ENCODE measurements at places on chromosomes 13 and 19.

- DNase-seq, result no peak
Observed at GRCh38 chr13:32936716-32937115, 79.5 kb upstream of the KL start.

- DNase-seq, result no peak
Observed at GRCh38 chr13:75469047-75469446, 12.9 kb downstream of the TBC1D4 start.

- no peak for DNase-seq
Observed at GRCh38 chr19:57947088-57947418, 453 bp downstream of the ZNF256 start.

GRCh38 chr13:106187501-106188095, 347.9 kb downstream of the EFNB2 start:
- DNase-seq, result no peak

- no peak for DNase-seq
Observed at GRCh38 chr19:15187026-15188007, 13.5 kb downstream of the NOTCH3 start.

- no peak for DNase-seq
Observed at GRCh38 chr19:16429759-16430091, 42.0 kb downstream of the EPS15L1 start.

GRCh38 chr13:23674795-23675640, 104.8 kb downstream of the TNFRSF19 start:
- no peak for DNase-seq

GRCh38 chr13:79435561-79435990, 29.5 kb upstream of the RBM26 start:
- no peak for DNase-seq

DNA sequence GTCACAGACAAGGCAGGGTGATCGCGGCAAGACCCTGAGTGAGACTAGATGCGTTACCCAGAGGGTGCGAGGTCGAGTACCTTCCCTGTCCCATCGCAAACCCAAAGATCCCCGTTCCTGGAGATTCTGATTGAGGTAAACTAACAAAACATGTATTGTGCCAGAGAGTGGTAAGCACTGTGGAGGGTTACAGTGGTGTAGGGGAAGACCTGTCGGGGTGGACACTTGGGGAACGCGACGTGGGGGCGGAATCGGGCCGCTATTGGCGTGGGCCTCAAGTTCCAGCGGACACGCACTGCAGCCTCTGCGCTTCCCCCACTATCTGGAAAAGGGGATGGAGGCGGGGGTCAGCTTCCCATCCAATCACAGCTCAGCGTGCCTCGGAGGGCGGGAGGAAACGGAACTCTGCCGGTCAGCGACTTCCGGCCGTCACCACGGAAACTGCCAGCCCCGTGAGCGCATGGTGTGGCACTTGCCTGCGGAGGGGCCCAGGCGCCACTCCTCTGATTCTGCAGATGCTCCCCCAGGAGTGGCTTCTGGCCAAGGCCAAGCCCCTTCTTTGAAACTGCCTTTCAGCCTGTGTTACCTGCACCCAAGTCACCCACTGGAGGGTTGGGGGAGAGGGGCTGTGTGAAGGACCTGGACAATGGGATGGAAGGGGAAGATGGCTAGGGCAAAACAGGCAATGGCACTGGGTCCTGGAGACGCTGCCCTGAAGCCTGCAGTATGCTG, 1.0 kb upstream of the UBE2M start:
- DNase-seq, result no peak

- DNase-seq, result no peak
Observed at GRCh38 chr13:38872693-38873092, 117.9 kb downstream of the STOML3 start.

DNA sequence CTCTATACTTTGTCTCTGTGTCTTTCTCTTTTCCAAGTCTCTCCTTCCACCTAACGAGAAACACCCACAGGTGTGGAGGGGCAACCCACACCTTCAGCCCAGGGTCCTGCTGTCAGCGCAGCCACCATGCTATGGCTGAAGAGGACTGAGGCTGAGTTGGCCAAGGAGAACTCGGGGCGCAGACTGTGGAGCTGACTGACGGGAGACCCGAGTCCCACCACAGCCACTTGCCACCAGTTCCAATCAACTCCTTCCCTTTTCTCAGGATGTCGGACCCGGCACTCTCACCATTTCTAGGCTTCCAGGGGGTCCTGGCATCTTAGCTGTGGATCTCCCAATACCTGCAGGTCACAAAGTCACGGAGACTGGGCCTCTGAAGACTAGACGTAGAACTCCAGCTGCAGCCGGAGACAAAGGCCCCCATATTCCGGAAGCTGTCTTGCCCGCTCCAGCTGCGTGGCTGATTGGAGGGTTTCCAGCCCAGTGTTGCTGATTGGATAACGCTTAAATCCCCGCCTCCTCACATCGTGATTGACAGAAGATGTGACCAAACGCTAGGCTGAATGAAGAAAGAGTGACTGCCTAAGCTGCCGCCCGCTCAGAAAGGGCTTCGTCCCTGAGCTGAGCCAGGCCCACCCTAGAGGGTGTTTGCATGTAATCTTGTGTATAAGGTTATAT, 63.6 kb downstream of the ZNF429 start:
- DNase-seq, result no peak

- DNase-seq, result no peak
Observed at GRCh38 chr13:42525035-42525504, 48.9 kb upstream of the TNFSF11 start.

DNA sequence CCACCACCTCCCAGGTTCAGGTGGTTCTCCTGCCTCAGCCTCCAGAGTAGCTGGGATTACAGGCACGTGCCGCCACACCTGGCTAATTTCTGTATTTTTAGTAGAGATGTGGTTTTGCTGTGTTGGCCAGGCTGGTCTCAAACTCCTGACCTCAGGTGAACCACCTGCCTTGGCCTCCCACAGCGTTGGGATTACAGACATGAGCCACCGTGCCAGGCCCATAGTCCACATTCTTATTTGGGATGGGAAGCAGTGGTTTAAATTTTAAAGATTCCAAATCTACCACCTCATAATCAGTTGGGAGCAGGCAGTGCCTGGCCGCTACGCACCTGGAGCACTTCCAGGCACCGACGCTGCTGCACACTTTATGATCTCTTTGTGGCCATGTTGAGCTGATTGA, 160.6 kb upstream of the SOX1 start:
- DNase-seq, result no peak

DNA sequence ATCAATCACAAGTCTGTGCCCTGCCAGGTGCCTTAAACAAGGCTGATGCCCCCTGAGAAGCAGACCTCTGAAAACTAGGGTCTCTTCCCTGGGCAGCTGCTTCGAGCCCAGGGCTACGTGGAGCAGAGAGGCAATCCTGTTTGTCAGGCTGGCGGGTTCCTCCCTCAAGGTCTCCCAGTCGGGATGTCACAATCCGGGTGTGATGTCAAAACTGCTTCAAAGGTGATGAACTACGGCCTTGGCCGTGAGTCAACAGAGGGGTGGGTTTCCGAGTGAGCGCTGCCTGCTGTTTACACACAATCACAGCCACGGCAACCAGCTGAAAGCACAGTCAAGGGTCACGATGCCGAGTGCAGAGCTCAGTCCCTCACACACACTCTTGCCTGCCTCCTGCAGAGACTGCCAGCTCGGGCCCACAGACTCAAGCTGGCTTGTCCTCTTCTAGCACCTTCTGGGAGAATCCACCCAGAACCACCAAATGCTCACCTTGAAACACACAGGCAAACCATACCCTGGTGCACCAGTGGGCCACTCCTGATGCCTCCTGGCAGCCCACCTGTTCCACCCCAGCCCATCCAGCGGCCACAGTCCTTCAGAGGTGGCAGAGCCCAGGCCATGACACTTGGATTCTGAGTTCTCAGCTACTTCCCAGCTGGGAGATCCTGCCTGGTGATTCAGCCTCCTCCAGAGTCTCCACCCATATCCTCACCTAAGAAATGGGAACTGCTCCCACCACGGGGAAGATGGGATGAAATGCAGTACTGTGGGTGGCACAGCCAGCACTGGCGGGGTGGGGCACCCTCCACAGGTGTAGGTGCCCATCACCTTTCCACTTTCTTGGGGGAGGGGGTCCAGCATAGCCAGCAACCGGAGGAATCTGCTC, 6.8 kb downstream of the ELL start:
- no peak for DNase-seq

DNA sequence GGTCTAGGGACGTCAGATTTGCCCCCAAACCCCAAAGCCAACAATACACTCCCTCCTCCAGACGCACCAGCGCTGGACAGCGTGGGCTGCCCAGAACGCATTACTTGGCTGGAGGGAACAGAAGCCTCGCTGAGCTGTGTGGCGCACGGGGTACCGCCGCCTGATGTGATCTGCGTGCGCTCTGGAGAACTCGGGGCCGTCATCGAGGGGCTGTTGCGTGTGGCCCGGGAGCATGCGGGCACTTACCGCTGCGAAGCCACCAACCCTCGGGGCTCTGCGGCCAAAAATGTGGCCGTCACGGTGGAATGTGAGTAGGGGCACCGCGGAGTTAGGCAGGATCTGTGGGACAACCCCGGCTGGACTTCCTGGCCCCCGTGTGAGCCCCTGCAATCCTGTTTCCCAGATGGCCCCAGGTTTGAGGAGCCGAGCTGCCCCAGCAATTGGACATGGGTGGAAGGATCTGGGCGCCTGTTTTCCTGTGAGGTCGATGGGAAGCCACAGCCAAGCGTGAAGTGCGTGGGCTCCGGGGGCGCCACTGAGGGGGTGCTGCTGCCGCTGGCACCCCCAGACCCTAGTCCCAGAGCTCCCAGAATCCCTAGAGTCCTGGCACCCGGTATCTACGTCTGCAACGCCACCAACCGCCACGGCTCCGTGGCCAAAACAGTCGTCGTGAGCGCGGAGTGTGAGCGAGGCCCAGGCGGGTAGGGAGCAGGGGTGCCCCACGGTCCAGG, 4.0 kb downstream of the ICAM5 start:
- no peak for DNase-seq

- no peak for DNase-seq
Observed at GRCh38 chr19:1961000-1961883, 20.3 kb downstream of the CSNK1G2 start.

DNA sequence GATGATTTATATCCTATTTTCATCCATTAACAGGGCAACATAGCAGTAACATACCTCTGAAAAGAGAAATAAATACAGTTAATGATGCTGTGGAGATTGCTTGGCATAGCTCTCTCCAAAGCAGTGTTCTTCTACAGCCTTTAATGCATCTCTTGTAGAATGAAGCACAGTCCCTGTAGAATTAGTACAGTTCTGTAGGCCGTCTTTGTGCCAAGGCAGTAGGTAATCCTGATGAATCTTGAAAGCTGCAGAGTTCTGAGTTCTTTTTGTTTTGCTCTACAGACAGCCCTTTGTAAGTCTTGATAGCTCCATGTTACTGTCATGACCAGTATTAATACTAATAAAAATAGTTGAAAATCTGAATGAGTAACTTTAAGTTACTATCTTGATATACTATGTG, 184.2 kb downstream of the MAB21L1 start:
- DNase-seq, result no peak

DNA sequence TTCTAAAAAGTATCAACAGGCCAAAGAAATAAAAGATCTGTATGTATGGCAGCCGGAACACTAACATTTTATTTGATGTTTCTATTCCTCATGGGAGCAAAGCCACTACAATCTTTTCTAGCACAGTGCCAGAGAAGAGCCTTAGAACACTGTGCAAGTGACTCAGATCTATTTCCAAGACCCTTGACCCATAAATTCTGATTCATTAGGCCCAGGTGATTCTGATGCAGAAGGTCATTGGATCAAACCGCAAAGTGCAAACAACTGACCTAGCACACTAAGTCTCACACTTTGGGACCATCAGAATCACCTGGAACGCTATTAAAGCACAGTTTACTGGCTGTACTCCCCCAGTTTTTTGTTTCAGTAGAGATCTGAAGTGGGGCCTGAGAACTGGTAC, 87.6 kb downstream of the MYCBP2 start:
- no peak for DNase-seq

DNA sequence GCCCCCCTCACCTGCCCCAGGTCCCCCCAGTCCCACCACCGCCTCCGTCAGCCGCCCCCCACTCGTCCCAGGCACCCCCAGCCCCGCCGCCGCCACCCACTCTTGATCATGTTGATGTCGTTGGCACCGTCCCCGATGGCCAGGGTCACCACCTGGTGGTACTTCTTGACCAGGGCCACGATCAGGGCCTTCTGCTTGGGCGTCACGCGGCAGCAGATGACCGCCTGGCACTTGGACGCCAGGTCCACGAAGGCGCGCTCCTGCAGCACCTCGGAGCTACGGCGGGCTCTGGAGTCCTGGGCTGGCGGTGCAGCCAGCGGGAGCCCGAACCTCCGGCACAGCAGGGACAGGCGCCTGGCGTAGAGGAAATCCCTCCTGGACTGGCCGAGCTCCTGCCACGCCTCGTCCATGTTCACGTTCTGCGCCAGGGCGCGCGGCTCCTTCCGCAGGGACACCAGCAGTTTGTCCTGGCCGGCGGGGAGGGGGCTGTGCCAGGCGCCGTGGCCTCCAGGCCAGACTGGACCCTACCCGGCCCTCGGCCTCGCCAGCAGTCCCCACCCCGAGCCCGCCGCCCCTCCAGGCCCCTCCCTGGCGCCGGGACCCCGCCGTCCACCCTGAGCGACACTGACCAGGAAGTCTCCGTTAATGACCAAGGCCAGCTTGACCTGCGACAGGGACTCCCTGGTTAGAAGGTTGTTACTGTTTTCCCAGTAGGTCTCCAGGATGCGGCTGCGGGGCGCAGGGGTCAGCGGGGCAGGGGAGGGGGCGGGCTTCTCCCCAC, 22.6 kb downstream of the ATP8B3 start:
- no peak for DNase-seq

DNA sequence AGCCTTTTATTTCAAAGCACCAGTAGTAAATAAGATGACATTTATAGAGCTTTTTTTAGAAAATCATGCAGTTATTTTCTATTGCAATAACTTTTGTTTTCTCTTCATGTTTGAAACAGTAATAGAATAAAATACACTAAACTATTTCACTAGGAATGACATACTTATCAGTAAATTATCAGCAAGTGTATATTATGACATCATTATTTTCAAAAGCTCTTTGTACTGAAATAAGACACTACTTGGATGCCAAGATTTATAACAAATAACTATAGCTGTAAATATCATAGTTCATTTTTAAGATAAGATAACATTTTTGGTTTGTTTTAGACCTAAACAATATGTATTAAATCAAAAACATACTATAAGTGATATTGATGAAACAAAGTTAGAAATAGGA, 56.8 kb downstream of the STOML3 start:
- DNase-seq, result no peak

DNA sequence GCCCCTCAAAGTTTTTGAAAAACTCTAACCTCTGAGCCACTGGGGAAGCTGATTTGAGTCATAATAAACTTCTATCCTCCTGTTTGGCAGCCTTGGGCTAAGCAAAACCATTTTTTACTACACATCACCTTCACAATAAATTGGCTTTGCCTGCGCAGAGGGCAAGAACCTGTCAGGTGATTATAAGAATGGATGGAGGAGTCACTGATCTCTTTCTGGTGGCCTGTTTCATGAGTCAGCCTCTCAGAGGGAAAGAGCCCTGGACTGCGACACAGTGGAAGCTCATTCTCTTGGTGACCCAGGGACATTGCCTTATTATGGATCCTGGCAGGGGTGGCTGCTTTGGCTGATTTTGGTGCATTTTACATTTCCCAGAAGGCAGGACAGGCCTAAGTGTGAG, 17.5 kb upstream of the PSG9 start:
- DNase-seq, result no peak

Data from esophagus squamous epithelium (tissue), 5 donors.